ENCODE measurements at places on chromosomes 2 and 18.

DNA sequence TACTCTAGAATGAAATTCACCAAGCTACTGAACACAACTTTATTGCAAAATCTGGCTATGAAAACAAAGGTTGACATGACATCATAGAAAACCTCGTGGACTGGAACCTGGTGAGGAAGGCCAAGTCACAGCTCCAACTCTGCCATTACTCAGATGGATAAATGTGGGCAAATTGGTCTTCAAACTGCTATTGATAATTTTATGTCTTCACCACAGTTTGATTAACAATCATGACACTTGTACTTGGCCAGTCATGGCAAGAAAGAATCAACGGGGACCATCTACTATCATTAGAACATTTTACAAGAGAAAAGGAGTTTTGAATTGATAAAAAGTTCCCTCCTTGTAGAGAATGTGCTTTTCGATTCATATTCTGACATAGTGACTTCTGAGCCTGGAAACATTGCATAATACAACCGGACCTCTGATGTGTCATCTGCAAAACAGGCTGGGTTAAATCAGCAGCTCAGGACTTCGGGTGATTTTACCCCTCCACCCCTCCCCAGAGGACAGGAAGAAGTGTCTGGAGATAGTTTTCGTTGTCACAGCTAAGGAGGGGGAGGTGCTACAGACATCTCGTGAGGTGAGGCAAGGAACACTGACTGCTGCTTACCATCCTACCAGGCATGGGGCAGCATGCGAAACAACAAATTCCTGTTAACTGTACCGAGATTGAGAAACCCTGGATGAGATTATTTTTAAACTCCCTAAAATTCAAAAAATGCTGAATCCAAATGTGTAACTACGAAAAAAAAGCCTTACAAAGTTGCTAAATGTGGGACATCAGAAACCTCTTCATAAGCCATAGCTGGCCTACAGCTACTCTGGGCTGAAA lies 8.4 kb downstream of the L3MBTL4 start:
- DNase-seq: peak; percentile 2

DNA sequence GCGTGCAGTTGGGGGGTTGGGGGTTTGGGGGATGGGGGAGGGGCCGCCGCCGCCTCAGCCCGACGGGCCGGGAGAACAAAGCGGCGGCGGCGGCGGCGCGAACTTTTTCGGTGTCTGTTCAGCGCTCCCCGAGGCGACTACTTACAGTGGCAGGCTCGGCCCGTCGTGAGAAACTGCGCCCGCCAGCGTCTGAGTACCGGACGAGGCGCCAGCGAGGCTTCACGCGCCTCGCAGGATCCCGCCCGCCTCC lies 172 bp downstream of the PRKD3 start:
- peak; percentile 68 for DNase-seq

- DNase-seq: no peak
Observed at GRCh38 chr2:28094739-28095138, 204.2 kb downstream of the BABAM2 start.

- DNase-seq: no peak
Observed at GRCh38 chr2:124983595-124983994, 958.5 kb downstream of the CNTNAP5 start.

DNA sequence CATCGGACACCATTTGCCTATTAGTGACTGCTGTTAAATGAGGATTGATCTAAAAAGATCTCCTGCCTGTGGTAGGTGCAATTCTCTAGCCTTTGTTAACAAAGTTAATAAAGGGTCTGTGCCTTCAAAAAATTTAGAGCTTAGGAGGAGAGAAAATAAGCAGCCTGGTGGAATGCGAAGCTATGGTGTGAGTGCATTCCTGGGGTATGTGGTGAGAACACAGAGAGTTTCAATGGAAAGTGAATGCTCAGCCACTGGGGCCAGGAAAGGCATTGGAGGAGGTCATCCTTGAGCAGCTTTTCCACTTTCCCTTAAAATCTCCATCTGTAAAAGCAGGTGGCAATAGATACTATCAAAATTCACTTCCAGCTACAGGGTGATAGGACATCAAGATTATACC lies 331.2 kb upstream of the LRATD1 start:
- DNase-seq: no peak

- peak; percentile 50 for DNase-seq
Observed at GRCh38 chr2:212173756-212174510, 364.7 kb downstream of the ERBB4 start.

GRCh38 chr18:5287854-5288253 lies 7.7 kb downstream of the ZBTB14 start:
- DNase-seq: no peak

- DNase-seq: no peak
Observed at GRCh38 chr2:192775459-192776262, 580.9 kb upstream of the TMEFF2 start.

DNA sequence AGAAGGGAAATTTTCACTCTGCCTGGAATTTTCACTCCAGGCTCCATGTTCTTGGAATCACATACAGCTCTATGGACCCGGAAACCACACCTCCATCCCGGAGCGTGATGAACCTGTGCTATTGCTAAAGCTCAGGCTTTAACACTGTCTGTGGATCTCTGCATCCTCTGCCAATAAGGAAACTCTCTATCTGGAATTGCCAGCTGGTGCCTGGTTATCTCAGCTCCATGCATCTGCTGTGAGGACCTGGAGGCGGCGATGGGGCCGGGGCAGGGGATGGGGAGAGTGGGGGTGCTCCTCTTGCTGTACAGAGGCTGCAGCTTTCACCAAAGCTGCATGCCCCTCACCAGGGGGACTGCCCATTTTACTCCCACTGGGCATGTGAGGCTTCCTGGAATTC lies 754.0 kb upstream of the SOX11 start:
- no peak for DNase-seq
